ENCODE measurements at places on chromosomes 11 and 22.

- no peak for DNase-seq
These were observed 12.3 kb downstream of the SMPD1 start for GRCh38 chr11:6402561-6402981.

DNA sequence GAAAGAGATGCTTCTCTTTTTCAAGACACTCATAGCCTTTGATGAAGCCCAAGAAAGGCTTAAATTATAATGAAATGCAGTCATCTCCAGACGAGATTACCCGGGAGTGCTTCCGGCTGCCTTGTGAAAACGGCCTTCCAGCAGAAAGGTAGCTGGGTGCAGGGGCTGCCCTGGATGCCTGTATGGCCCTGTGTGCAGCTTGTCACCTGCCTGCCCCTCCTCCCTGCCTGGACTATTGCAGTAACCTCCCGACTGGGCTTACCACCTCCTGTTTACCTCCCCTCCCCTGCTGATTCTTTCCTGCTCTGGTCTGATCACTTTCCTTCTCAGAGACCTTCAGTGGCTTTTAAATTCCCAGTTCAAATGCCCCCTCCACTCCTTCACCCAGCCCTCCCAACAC is 126.4 kb upstream of the SYT13 start:
- DNase-seq, result no peak

GRCh38 chr11:32852207-32852606 is 22.5 kb downstream of the PRRG4 start:
- no peak for DNase-seq

DNA sequence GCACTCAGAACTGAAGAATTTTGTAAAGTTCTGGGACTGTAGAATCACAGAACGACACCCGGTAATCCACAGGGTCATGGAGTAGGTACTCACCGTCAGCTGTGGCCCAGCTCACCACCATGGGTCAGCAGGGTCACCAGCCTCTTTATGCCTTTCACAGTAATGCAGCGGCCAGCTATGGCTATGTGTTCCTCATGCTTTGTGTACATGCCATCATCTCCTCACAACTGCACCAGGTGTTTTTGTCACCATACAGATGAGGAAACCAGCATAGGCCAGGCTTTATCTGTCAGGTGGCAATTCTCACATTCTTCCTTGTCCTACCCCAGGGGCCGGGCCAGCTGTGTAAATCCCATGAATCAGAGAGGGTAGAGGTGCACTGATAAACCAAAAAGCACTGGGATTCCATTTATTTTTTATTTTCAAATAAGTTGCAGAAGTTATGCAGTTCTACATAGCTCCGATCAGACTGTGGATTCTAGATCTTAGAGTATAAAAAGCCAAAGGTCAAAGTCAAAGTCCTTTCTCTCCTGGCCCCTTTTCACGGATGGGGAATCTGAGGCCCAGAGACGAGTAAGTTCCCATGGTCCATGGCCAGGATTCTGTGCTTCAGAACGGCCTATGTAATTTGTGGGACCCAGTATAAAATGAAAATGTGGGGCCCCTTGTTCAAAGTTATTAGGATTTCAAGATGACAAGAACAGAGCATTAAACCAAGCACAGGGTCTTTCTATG is 17.5 kb downstream of the TSKU start:
- DNase-seq, result no peak

DNA sequence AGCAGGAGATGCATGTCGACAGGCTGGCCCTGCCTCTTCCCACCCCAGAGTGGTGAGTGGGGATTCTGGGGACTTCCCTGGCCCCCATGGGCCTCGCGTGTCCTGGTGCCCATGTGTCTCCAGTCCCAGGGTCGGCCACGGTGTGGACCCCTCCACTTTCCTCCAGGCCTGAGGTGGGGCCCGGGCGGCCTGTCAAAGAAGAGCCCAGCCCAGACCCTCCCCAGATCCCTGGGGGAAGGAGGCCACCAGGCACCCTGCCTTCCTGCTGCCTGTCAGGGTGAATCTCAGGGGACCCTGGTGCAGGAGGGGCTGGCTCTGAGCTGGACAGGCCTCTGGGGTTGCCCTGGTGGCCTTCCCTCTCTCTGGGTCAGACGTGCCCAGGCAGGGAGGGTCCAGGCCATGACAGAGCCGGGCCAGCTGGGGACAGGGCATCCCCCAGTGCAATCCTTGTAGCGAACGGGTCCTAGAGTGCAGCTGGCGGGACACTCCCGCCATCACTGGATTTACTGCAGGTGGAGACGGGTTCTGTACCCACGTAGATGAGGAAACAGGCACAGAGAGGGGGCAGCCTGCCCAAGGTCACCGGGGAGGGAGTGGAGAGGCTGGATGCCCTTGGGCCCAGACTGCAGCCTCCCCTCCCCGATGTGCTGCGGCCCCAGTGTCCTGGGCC is 13.5 kb upstream of the MUC6 start:
- DNase-seq, result no peak

DNA sequence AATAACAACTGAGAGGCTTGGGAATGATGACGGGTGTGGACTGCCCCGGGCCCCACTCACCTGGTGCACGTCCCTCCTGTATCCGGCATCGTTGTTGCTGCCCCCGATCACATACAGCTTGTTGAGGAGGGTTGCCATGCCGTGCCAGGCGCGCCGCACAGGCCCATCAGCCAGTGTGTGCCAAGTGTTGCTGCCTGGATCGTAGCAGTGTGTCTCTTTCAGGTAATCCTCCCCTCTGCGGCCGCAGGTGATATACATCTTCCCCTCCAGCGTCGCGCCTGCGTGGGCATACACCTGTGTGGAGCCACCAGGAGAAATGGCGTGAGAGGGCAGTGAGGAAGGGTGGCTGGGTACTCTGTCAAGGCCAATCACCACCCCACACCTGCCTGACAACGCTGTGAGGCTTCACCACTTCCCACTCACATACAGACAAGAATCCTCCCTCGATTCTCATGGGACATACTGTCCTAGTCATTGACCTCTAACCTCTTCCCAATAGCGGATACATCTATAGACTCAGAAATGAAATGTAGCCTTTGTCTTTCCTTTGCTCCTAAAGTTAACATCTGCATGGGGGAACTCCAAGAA is 8.9 kb upstream of the SCARF2 start:
- DNase-seq, result no peak

DNA sequence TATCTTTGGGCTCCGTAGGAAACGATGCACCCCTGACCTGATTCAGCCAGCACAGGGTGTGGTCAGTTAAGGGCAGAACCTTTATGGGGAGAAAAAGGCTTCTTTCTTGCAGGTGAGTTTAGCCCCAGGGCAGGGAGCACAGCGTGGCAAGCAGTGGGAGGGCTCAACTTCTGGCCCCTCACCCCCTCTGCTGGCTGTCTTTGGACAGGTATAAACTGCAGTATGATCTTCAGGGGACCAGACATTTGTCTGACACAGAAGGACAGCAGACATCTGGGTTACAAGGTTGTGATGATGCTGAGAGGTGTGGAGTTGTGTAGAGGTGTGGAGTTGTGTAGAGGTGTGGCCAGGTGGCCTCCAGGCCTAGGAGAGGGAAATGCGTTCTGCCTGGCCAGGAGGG is 324.0 kb upstream of the PLET1 start:
- DNase-seq, result no peak

GRCh38 chr11:19499999-19500398 is 212.6 kb upstream of the NAV2 start:
- no peak for DNase-seq

- DNase-seq, result no peak
These were observed 413.4 kb downstream of the MN1 start for GRCh38 chr22:27388090-27388600.

GRCh38 chr22:29258407-29259252 is 9.2 kb downstream of the RHBDD3 start:
- no peak for DNase-seq

DNA sequence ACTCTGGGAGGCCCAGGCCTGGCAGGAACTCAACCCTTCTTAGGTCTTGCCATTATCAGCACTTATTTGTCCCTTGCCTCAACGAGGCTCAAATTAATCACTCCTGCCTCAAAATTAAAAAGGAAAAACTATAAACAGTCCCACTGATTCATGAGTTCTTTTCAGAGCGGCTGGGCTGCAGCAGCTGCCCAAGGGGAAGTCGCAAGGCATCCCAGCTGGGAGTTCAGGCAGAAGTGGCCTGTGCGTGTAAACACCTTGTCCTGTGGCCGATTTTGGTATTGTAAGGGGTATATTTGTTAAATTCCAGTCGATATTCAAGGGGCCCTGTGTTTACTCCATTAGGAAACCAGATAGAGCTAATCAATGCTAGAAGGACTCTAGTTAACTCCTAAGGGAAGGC is 213.9 kb upstream of the CADM1 start:
- no peak for DNase-seq

DNA sequence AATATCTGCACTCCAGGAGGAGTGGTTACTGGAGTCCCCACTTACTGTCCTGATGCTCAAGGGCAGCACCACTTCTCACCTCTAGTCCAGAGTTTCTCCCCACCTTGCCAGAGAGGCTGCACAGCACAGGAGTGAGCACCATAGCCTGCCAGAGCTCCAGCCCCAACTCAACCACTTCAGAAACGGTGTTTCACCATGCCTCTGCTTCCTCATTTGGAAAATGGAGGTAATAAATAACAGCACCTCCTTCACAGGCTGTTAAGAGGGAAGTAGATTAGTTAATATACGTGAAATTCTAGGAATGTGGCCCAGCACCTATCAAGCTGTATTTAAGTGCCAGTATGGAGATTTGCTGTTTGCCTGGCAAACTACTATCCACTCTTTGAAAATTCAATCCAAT is 63.0 kb downstream of the GALNT18 start:
- no peak for DNase-seq

- no peak for DNase-seq
These were observed 4.4 kb downstream of the RBX1 start for GRCh38 chr22:40955571-40955970.

GRCh38 chr11:14070896-14071295 is 108.4 kb downstream of the SPON1 start:
- DNase-seq, result no peak

GRCh38 chr22:48717883-48718817 is 1109.5 kb downstream of the BRD1 start:
- DNase-seq, result no peak

DNA sequence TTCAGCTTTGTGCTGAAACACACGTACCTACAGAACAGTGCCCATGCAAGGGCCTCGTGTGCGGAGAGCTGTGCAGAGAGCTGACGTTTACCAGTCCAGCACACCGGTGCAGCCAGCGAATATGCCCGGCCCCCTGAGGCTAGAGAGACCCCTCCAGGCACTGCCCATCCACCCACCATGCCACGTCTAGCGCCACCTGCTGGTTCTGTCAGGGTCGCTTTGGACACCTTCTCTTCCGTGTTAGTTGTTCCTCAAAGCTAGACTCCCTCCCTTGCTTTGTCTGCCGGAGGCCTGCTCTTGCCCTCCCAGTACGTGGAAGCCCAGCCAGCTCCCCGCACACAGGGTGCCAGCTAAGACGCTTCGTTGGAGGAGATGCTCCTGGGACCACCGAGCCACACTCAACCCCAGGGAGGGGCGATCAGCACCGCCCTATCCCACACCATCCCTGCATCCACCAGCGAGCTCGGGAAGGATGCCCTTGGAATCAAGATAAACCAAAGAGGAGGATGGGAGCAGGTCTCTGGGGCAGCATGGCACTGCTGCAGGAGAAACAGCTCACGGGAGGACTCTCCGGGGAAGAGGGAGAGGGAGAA is 43.4 kb downstream of the CPT1A start:
- no peak for DNase-seq

DNA sequence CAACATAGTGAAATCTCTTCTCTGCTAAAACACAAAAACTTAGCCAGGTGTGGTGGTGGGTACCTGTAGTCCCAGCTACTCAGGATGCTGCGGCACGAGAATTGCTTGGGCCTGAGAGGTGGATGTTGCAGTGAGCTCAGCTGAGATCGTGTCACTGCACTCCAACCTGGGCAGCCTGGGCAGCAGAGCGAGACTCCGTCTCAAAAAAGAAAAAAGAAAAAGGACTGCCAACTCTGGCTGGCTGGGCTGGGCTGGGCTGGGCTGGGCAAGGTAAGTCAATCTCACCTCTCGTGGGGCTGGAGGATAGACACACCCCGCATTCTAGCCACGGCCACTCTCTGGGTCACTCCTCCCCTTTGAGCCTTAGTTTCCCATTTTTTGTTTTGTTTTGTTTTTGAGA is 26.9 kb downstream of the TEF start:
- DNase-seq, result no peak

DNA sequence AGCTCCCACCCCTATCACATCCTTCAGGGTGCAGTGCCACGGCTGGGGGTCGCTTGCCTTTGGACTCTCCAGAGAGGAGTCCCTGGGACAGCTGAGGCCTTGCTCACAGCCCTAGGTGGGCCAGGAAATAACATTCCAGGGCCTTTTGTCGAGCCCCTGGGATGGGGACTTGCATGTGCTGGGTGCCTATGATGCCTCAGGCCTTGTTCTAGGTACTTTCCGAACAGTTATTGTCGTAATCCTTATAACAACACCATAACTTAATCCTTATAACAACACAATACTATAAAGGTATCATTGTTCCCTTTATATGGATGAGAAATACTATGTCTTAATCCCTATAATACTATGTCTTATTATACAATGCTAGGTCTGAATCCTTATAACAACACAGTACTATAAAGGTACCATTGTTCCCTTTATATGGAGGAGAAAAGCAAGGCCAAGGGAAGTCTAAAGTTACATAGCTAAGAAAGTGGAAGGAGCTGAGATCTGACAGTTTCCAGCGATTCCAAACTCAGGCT is 236.5 kb downstream of the ST3GAL4 start:
- DNase-seq, result no peak

DNA sequence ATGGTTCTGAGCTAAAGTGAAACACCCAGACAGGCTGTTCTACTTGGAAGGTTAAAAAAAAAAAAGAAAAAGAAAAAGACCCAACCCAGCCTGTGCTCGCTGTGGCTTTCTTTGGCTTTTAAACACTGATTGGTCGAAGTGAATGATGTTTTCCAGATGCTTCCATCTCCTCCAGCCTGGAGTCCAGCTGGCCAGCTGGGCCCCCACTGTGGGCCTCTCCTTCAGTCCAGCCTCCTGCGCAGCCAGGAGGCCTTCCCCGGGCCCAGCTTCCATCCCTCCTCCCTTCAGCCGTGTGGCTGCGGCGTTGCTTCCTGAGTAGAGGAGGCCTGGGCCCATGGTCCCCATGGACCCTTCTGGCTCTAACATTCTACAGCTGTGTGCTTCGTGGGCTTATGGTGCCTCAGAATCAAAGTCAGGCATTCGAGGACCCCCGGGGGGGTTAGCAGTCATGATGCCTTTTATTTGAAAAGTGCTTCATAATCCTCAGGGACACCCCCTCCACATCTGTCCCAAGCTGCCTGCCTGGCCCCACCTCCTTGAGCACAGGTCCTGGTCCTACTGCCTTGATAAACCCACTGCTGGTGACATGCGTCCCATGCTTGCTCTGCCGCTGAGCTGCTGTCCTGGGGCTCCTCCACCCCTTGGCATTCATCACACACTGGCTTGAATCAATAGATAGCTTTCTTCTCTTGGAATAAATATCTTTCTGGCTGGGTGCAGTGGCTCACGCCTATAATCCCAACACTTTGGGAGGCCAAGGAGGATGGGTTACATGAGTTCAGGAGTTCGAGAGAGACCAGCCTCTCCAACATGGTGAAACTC is 42.2 kb upstream of the FBLN1 start:
- DNase-seq, result no peak

- DNase-seq, result no peak
These were observed 1.1 kb downstream of the NEAT1 start for GRCh38 chr11:65423516-65424204.
